ENCODE measurements at places on chromosomes 7 and 10. TPM values are rescaled to one million over a fixed set of nuclear protein-coding genes. Genes with fewer than 3 reads are reported as not detected.
A peak's percentile ranks its signal among the peaks of the same experiment; 100 is the strongest.

DNA sequence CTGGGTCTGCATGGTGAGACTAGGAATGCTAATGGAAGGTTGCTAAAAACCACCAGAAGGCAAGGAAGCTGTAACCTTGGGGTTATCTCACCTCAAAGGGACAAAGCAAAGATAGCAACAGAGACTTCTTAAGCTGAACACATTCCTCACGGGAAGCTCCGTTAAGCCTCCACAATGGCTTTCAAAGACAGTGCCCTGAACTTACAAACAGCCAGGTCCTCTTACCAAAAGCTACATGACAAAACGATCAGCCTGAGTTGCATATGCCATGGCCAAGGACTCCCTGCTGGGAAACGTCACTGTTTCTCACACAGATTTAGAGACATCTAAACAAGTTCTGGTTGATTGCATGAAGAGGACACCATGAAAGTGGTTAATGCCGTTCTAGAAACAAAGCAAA is 52.7 kb downstream of the HTR5A start:
- H3K36me3 ChIP-seq: no peaks in the 10 kb centered on the region
- no peaks in the 10 kb centered on the region for H3K27me3 ChIP-seq
- no peaks in the 10 kb centered on the region for H3K4me1 ChIP-seq
- no peak overlapping the region for H3K27ac ChIP-seq
- H3K4me3 ChIP-seq: no peak overlapping the region

GRCh38 chr7:45084901-45085618 is 3.7 kb downstream of the NACAD start:
- no peak overlapping the region for H3K4me3 ChIP-seq
- H3K36me3 ChIP-seq: no peaks in the 10 kb centered on the region
- no peak overlapping the region for H3K27ac ChIP-seq
- H3K27me3 ChIP-seq: peaks cover 8% of the 10 kb centered on the region

The PHTF2 gene
- 44.5 TPM for total RNA-seq

The ZDHHC6 gene
- total RNA-seq: 49.3 TPM

The HTR5A gene
- not detected for total RNA-seq

DNA sequence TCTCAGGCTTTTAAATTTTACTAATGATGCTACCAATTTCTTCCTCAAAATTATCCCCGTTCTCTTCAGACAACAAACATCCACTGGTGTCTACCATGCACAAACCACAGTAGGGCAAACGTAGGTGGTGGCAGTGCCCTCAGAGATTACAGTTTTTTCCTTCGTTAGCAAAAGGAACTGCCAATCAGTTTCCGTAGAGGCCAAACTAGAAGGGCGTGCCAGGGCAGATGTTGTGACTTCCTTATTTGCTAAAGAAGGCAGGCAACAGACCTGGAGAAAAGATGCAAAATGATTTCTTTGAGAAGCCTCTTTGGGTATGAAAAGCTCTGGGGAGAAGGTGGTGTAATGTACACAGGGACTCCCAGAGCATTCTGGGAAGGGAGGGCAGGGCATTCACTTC is 7.6 kb upstream of the FAM180A start:
- no peak overlapping the region for H3K4me3 ChIP-seq
- no peaks in the 10 kb centered on the region for H3K4me1 ChIP-seq
- H3K27ac ChIP-seq: no peak overlapping the region
- no peak for DNase-seq

DNA sequence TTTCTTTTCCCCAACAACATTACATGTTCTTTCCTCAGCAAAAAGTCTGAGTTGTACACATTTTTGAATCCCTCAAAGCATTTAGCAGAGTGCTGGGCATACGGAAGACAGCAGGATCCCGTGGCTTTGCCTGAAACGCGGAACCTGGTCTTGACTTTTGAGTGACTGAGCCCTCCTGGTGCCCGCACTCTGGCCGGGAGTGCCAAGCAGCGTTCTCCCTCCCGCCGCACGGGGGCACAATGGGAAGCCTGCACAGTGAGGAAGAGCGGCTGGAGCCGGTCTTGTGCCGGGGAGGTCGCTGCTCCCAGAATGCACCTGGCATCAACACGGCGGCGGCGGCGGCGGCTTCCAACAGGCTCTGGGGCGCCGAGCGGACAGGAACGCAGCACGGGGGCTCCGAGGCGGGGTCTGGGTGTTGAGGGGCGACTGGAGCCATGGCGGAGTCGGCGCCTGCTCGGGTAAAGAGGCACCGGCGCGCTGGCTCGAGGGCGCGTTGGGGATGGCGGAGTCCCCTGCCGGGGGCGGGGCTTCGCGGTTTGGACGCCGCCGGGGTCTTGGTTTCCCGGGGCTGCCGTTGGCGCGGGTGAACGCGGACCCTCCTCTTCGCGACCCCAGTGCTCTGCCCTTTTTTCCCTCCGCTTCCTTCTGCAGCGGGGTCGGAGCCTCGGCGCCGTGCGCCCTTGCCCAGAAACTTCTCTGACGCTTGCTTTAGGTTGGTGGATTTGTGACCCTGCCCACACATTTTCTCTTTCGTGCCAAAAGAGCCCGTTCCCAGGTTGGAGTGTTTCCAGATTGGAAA is at the start of gene ZNF212:
Gene ZNF212 (plus strand): TSS at position 307 of the 799 bp plus-strand sequence. CDS start 128 bp downstream, at position 435.
- peak within 1 kb of the TSS; percentile 84 for H3K27ac ChIP-seq
- no peaks in the 10 kb centered on the region for H3K36me3 ChIP-seq
- H3K4me3 ChIP-seq: peak within 1 kb of the TSS; percentile 98
- no peaks in the 10 kb centered on the region for H3K27me3 ChIP-seq
- DNase-seq: peak; percentile 82

- no peaks in the 10 kb centered on the region for H3K4me1 ChIP-seq
- DNase-seq: no peak
- H3K27ac ChIP-seq: no peak overlapping the region
- H3K36me3 ChIP-seq: no peaks in the 10 kb centered on the region
- H3K27me3 ChIP-seq: no peaks in the 10 kb centered on the region
These were observed 228.8 kb upstream of the MTPN start for GRCh38 chr7:136205956-136206355.

DNA sequence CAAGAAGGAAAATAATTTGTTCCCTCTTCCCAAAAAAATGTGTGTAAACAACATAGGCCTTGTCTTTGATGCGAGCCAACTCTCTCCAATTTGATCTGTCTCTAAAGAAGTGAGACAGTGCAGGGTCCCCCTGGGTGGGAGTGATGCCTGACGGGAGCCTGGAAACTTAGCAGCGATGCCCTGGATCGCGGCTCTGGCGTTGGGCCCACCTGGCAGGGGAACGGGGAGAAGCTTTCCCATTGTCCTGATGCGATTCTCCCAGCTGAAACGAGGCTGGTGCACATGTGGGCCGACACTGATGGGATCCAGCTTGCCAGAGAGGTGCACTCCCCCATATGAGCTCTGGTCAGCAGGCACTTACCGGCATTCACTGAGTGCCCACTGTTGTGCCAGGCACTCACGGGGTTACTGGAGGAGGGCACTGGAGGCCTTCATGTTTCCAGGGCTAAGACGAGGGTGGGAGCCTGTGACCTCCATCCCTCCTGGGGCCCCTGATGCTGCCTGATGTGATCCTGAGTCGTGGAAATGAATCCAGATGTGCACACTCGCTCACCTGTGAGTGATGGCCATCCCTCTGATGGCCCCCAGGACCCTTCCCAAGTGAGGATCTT is 132.8 kb downstream of the PTPN20 start:
- H3K27ac ChIP-seq: no peak overlapping the region
- no peak overlapping the region for H3K4me3 ChIP-seq
- no peaks in the 10 kb centered on the region for H3K36me3 ChIP-seq
- no peaks in the 10 kb centered on the region for H3K27me3 ChIP-seq
- H3K4me1 ChIP-seq: peaks cover 10% of the 10 kb centered on the region

The HABP2 gene
- total RNA-seq: not detected

DNA sequence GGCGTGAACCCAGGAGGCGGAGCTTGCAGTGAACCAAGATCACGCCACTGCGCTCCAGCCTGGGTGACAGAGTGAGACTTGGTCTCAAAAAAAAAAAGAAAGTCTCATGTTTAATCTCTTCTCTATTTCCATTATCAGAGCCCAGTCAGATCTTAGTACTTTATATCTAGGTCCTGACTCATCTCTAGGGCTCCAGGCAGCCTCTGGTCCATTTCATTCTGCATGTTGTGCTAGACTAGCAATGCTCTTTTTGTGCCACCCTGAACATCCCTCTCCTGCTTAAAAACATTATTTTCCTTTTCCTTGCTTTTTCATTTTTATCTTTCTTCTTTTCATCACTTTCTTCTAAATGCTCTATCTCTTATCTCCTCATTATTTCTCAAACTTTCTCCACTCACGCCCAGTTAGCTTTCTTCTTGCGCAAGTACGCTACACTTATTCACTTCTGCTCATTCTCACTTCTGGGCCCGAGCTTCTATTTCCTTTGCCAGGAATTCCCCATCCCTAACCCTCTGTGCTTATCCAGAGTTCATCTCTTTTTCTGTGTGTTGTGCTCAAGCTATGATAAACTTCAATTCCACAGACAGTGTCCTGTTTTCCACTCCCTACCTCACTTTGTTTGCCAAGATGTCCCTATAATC is 63.9 kb downstream of the BTAF1 start:
- H3K36me3 ChIP-seq: peaks cover 12% of the 10 kb centered on the region
- H3K27ac ChIP-seq: no peak overlapping the region
- no peak for DNase-seq
- H3K4me1 ChIP-seq: no peaks in the 10 kb centered on the region
- H3K27me3 ChIP-seq: no peaks in the 10 kb centered on the region

GRCh38 chr7:158753900-158754299 is 49.3 kb upstream of the NCAPG2 start:
- DNase-seq: no peak
- no peak overlapping the region for H3K27ac ChIP-seq
- H3K36me3 ChIP-seq: peaks cover 22% of the 10 kb centered on the region
- H3K27me3 ChIP-seq: no peaks in the 10 kb centered on the region

GRCh38 chr7:24372961-24373955 is 89.3 kb downstream of the NPY start:
- no peaks in the 10 kb centered on the region for H3K36me3 ChIP-seq
- no peaks in the 10 kb centered on the region for H3K4me1 ChIP-seq
- no peaks in the 10 kb centered on the region for H3K27me3 ChIP-seq
- H3K4me3 ChIP-seq: no peak overlapping the region
- H3K27ac ChIP-seq: no peak overlapping the region

The CACNB2 gene
- total RNA-seq: not detected

The C7orf57 gene
- total RNA-seq: 0.92 TPM

DNA sequence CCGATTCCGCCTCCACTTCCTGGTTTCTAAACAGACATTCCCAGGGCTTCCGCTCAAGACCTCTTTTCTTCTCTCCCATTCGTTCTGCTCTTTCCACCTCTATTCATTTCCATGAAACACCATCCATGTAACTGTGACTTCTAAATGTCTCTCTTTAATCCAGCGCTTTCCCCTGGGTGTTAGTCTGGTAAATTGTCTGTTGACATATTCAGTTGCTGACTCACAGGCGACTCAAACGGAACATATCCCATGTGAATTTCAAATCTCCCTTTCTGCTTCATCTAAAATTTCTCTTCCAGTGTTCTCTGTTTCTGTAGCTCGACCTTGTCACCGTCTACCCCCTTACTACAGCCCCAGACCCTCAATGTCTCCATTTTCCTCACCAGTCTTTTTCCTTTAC is 119.1 kb downstream of the PFKFB3 start:
- no peak overlapping the region for H3K27ac ChIP-seq
- DNase-seq: no peak
- H3K36me3 ChIP-seq: no peaks in the 10 kb centered on the region
- no peaks in the 10 kb centered on the region for H3K27me3 ChIP-seq
- H3K4me3 ChIP-seq: no peak overlapping the region
- no peaks in the 10 kb centered on the region for H3K4me1 ChIP-seq

DNA sequence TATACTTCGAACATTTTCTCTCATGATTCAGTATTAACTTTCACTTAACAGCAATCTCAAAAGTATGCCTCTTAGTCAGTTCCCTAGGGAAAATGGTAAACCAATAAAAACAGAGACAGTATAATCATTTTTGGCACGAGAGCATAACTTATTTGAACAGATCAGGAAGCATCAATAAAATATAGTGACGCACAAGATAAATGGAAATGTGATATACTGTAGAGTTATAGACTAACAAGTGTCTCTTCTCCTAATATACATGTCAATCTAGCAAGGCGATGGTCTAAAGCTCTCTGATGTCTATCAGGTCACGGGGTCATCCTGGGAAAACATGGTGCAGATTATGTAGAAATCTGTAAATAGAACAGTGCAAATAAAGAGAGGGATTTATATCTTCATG is 131.6 kb downstream of the HGF start:
- no peak overlapping the region for H3K4me3 ChIP-seq
- H3K27ac ChIP-seq: no peak overlapping the region
- no peak for DNase-seq
- no peaks in the 10 kb centered on the region for H3K36me3 ChIP-seq
- H3K4me1 ChIP-seq: no peaks in the 10 kb centered on the region

The BMI1 gene
- total RNA-seq: 97.3 TPM

DNA sequence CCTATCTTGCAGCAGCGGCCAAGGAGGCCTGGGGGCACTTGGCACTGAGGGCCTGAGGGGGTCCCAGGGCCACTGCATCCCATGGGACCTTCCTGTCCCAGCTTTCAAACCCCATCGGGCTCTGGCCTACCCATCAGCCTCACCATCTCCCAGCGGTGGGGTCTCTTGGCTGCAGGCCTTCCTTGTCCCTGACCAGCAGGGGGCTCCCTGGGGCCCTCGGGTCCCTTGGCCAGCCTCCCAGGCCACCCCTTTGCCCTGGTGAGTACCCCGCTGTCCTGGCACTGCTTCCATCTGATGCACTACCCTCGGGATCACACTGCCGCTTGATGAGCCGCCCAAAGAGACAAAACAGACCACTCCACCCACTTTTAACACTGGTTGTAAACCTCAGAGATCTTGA is 43.5 kb downstream of the YKT6 start:
- H3K27ac ChIP-seq: no peak overlapping the region
- H3K4me1 ChIP-seq: peaks cover 5% of the 10 kb centered on the region
- H3K4me3 ChIP-seq: no peak overlapping the region
- H3K36me3 ChIP-seq: no peaks in the 10 kb centered on the region
- DNase-seq: no peak

GRCh38 chr10:6780008-6780677 is 200.1 kb upstream of the PRKCQ start:
- no peaks in the 10 kb centered on the region for H3K36me3 ChIP-seq
- no peaks in the 10 kb centered on the region for H3K4me1 ChIP-seq
- H3K27ac ChIP-seq: no peak overlapping the region
- no peaks in the 10 kb centered on the region for H3K27me3 ChIP-seq

The GPR37 gene
- total RNA-seq: not detected

GRCh38 chr7:143504215-143504936 is 26.7 kb downstream of the TAS2R41 start:
- H3K36me3 ChIP-seq: no peaks in the 10 kb centered on the region
- H3K27me3 ChIP-seq: no peaks in the 10 kb centered on the region
- no peak for DNase-seq

GRCh38 chr10:69391158-69391557 is 25.6 kb downstream of the TACR2 start:
- H3K27me3 ChIP-seq: no peaks in the 10 kb centered on the region
- no peak for DNase-seq
- H3K4me3 ChIP-seq: no peak overlapping the region

The OR6B1 gene
- not detected for total RNA-seq

All from CD8-positive, alpha-beta memory T cell (primary cell).